ENCODE measurements at places on chromosomes 5 and 9.

- no peak for DNase-seq
Observed at GRCh38 chr5:73205305-73205704, 32.3 kb downstream of the TMEM174 start.

- DNase-seq: no peak
Observed at GRCh38 chr5:62263401-62263800, 42.6 kb upstream of the KIF2A start.

GRCh38 chr9:1120500-1121165, 70.5 kb downstream of the DMRT2 start:
- DNase-seq: no peak

- DNase-seq: no peak
Observed at GRCh38 chr5:73540192-73540591, 25.2 kb downstream of the ANKRA2 start.

- no peak for DNase-seq
Observed at GRCh38 chr9:6123416-6123815, 92.2 kb upstream of the IL33 start.

GRCh38 chr5:6377905-6378765, at the start of gene MED10:
Gene MED10 (minus strand): TSS chr5:6378547. CDS start chr5:6378483, 64 bp downstream.
- DNase-seq: peak; percentile 94

- no peak for DNase-seq
Observed at GRCh38 chr5:80620211-80620610, 34.2 kb upstream of the MSH3 start.

- DNase-seq: no peak
Observed at GRCh38 chr9:132585954-132586829, 3.8 kb downstream of the BARHL1 start.

- DNase-seq: no peak
Observed at GRCh38 chr5:20114526-20114925, 126.5 kb upstream of the CDH18 start.

- no peak for DNase-seq
Observed at GRCh38 chr9:114790521-114790920, 15.3 kb downstream of the TNFSF15 start.

DNA sequence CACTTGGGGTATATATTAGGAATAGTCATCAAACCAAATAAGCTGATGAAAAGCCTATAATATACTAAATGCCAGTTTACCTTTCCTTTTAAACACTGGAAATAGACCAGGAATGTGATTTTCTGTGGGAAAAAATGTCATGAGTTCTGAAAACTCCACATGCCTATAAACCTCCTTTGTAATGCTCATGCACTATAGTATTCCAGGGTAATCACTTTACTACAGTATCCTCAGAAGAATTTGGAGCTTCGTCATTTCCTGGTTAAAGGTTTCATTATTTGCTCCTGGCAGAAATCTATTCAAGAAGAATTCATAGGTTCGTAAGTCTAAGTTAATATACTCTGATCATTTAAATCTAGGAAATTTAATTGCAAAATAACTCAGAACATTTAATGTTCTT, 1076.7 kb upstream of the DMAC1 start:
- no peak for DNase-seq

- no peak for DNase-seq
Observed at GRCh38 chr9:101487443-101487840, 46.2 kb upstream of the RNF20 start.

DNA sequence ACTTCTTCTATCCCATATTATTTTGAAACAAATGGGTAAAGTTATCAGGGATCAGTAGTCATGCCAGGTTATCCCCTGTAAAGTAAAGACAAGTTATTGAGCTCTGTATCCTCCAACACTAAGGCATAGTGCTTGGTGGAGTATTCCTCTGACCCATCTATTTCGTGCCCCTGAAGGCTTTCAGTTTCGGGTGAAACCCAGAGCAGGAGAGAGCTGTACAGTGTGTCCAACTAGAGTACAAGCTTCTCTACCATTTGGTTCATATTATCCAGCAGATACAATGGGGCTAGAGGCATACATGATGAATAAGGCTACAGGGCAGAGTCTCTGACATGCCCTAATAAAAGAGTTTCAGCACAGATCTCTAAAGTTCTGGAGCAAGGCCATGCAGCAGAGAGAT, 3.2 kb upstream of the SLC22A4 start:
- DNase-seq: no peak

GRCh38 chr5:168798065-168799023, 219.2 kb upstream of the PANK3 start:
- no peak for DNase-seq

- DNase-seq: no peak
Observed at GRCh38 chr5:73317523-73317922, 131.1 kb downstream of the FOXD1 start.

Data from stimulated activated CD4-positive, alpha-beta T cell treated with anti-CD3 and anti-CD28 coated beads, Interleukin-1b, Interleukin-23, amount 100 ng/mL, for 1 hour (primary cell).